ENCODE measurements at places on chromosomes 4 and X.

- DNase-seq = no peak
These were observed 180.7 kb downstream of the ADGRL3 start for GRCh38 chr4:61380865-61381264.

- DNase-seq = no peak
These were observed 71.2 kb downstream of the SUPT20HL2 start for GRCh38 chrX:24242649-24243175.

DNA sequence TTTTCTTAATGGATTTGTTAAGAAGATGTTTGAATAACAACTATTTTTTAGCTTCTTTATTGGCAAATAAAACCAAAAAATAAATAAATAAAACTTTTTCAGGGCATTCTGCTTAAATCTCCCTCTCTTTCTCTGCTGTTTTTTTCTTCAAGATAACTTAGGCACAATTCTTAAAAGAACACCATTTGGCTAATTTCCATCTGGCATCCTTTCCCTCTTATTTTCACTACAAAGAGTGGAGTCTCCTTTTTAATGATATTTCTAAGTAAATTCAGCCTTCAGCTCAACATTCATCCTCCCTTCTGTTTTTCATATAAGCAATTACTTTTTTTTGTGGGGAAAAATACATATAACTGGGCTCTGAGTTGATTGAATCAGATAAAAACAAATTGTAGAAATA is 88.1 kb downstream of the PCDH7 start:
- no peak for DNase-seq

- no peak for DNase-seq
These were observed 125.9 kb upstream of the PABPC4L start for GRCh38 chr4:134327274-134328122.

GRCh38 chrX:10545882-10546281 is 74.5 kb downstream of the MID1 start:
- DNase-seq = no peak

DNA sequence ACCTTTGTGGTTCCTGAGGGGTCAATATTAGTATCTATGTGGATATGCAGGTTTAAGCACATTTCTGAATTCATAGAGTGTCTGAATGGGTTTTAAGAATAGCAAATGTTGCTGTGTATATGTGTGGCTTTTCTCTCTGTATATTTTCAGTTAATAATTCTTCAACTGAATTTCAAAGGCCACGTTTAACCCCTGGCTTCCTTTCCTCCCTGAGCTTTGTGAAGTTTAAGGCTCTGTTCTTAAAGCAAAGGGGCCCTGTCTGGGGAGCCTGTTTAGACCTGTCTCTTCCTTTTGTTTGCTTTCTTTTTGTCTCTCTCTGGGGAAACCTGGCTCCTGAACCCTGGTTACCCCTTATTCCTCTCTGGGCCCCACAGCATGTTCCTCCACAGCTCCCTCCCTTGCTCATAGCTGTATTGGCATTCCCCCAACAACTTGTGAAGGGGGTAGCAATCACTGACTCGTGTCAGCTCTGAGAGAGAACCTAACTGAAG is 139.1 kb downstream of the COL4A6 start:
- DNase-seq = no peak

GRCh38 chr4:82200046-82200445 is 173.7 kb downstream of the HNRNPD start:
- DNase-seq = no peak

- DNase-seq = no peak
These were observed 109.7 kb downstream of the ZNF827 start for GRCh38 chr4:145828802-145829485.

DNA sequence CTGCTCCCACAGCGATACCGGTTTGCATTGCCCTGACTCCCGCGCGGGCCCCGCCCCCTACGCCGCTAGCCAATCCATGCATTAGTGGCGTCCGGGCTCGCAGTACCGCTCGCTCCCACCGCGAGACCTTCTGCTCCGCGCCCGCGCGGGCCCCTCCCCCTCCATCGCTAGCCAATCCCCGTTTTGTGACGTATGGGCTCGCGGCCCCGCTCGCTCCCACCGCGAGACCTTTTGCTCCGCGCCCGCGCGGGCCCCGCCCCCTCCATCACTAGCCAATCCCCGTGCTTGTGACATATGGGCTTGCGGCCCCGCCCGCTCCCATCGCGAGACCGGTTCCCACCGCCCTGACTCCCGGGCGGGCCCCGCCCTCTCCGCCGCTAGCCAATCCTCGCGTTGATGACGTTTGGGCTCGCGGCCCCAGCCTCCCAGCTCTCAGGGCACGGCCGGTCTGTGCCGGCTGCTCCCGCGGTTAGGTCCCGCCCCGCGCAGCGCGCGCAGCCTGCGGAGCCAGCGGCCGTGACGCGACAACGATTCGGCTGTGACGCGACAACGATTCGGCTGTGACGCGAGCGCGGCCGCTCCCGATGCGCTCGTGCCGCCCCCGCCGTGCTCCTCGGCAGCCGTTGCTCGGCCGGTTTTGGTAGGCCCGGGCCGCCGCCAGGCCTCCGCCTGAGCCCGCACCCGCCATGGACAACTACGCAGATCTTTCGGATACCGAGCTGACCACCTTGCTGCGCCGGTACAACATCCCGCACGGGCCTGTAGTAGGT is at the start of gene EMD:
Gene EMD, plus strand, starts transcription at position 497 of the 770 bp plus-strand sequence. Its CDS starts 190 bp downstream, at position 687.
- DNase-seq = peak; percentile 95
